Smooth muscle cell of the pulmonary artery (primary cell): ENCODE measurements at places on chromosomes 3 and 15. TPM values are rescaled to one million over a fixed set of nuclear protein-coding genes. Genes with fewer than 3 reads are reported as not detected.

The PLA2G4F gene
- not detected in 2 replicates for total RNA-seq

The SLC12A1 gene
- not detected in 2 replicates for total RNA-seq

The TEX55 gene
- total RNA-seq, result not detected in 2 replicates

The ARL6IP5 gene
- total RNA-seq, result 126 and 151 TPM in 2 replicates

The SLC6A11 gene
- total RNA-seq, result 0.03 and 0.13 TPM in 2 replicates

The TRPM1 gene
- not detected in 2 replicates for total RNA-seq

The SPRED1 gene
- total RNA-seq, result 39.3 and 50.0 TPM in 2 replicates

The C3orf49 gene
- not detected in 2 replicates for total RNA-seq

The CPA3 gene
- total RNA-seq, result not detected in 2 replicates

The IGSF11 gene
- under 0.01 and 0.10 TPM in 2 replicates for total RNA-seq

The ST3GAL6 gene
- total RNA-seq, result 6.4 and 19.9 TPM in 2 replicates

The GTPBP8 gene
- total RNA-seq, result 31.8 and 45.7 TPM in 2 replicates

The THSD4 gene
- 56.2 and 120 TPM in 2 replicates for total RNA-seq

The RBPMS2 gene
- 0.07 TPM in 1 of 2 replicates, not detected in the other for total RNA-seq

The MB21D2 gene
- 3.7 and 5.1 TPM in 2 replicates for total RNA-seq

The GOLGA8T gene
- 0.13 and 0.17 TPM in 2 replicates for total RNA-seq

The CGNL1 gene
- total RNA-seq, result 5.3 and 8.0 TPM in 2 replicates

The SI gene
- not detected in 2 replicates for total RNA-seq

The ARPC4 gene
- 147 and 160 TPM in 2 replicates for total RNA-seq
